ENCODE measurements at places on chromosomes 7 and 10. TPM values are rescaled to one million over a fixed set of nuclear protein-coding genes. Genes with fewer than 3 reads are reported as not detected.

DNA sequence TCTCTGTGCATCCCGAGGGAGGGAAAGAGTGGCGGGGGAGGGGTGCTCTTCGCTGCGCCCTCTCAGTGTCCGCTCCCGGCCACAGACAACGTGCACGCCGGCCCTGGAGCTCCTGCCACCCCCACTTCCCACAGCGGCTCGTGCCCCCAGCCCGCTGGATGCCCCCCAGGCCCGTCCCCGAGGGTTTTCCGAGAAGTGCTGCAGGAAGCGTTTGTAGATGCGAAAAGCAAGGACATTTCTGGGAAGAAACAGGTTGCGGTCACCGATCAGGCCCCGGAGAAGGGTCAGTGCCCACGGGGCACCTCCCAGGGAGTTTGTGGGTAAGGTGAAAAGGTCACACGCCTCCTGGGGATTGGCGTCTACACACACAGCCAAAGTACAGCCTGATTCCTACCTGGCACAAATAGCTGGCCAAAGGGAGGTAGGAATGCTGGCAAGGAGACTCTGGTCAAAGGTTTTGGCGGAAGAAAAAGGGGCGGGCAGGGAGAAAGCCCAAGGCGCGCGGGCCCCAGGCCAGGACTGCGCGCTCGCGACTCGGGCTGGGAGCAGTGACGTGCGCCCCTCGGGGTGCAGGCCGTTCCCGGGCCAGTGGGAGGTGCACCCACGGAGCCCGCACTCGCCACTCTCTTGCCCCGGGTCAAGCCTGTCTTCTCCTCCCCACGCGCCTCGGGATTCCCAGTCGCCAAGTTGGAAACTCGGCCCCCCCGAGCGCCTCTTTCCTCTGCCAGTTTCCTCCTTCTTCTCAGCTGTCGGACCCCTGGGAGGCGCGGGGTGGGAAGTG, 1.5 kb upstream of the NRP1 start:
- DNase-seq, result peak; percentile 41

DNA sequence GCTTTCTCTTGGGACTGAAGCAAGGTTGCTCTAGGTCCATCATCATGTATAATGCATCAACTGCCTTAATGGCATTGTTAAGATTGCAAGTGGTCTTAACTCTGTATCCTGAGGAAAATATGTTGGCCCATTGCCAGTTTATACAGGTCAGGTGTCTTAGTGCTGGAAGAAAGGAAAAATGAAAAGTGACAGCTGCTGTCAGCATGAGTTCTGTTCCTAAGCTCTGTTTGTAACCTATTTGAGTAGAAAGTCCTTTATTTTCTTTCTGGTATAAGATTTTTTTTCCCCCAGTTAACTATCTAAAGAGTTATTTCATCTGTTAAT, 127.2 kb downstream of the SRI start:
- DNase-seq, result no peak

DNA sequence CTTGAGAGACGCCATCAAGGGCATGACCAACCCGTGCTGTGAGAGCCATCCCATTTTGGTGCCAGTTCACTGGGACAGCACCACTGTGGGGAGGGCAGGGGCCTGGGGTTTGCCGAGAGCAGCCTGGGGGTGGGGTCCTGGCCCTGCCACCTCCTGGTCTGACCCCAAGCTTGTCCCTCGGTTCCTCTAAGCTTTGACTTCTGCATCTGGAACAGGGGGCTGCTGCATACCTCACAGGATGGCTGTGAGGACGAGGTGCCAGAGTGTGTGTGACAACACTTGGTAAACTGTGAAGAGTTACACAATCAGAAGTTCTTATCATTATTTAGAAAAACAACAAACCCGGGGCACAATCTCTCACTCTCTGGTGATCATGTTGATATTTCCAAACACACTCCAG, 89.9 kb downstream of the CRTAC1 start:
- no peak for DNase-seq

DNA sequence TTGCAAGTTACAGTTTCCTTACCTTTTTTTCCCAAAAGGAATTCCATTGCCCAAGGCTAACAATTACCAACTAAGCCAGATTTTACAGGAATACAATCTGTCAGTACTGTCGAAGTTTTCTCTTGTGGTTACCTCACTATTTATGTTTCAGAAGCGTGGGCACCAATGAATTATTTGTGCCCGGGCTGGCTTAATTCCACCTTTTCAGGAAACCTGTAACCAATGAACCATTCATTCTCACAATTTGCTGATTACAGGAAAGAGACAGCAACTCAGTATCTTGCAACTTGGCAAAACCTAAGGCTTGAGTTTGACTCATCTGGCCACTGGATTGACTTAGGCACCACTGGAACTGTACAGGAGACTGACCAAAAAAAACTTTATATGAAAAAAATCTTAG, 485.6 kb downstream of the INHBA start:
- no peak for DNase-seq

DNA sequence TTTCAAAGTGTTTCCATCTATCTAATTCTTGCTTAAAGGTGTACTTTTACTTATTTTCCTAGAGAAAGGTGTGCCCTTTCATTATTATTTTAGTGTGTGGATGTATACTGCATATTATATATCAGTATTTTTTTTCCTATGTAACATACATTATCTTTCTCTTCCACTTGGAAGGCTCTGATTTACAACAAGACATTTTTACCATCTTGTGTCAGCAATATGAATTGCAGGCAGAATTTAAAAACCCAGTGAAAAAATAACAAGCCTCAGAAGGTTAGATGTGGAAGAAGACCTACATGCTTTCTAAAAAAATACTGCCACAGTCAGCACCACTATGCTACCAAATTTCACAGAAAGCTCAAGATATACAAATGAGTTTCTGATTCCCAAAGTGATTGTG, 327.7 kb upstream of the STEAP1 start:
- DNase-seq, result no peak

GRCh38 chr7:19677180-19677579, 31.7 kb downstream of the POLR1F start:
- no peak for DNase-seq

- DNase-seq, result no peak
Observed at GRCh38 chr10:47379901-47380300, 4.2 kb downstream of the ZNF488 start.

- DNase-seq, result no peak
Observed at GRCh38 chr7:67821116-67821515, 824.5 kb downstream of the TYW1 start.

GRCh38 chr10:30463944-30464451, 30.0 kb downstream of the MAP3K8 start:
- no peak for DNase-seq

DNA sequence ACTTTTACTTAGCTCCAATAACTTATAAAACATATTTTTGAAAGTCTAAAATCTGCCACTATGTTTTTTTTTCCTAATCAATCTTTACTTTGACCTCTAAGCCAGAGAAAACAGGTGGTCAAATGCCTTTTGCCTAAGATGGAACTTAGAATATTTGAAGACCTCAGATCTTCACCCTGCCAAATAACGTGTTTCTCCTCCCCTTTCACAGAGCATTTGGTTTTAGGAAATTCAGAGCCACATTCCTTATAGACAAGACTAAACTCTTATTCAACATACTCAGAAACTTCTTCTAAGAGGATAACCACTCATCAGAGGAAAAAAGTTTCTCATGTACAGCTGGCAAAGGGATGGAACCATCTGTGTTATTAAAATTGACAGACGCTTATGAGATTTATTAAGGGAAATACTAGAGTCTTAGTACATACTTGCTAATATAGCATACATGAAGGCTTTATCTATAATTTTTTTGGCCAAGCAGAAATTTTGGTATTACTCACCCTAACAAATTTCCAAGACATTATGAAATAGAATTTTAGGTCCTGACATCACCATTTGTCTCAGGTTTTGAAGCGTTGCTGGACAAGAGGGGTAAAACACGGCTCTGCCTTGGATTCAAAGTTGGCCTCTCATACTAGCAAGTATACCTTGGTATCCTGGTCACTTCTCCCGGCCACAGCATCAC, 2.6 kb upstream of the EGFR start:
- no peak for DNase-seq

- no peak for DNase-seq
Observed at GRCh38 chr7:138666385-138666784, 34.8 kb downstream of the SVOPL start.

DNA sequence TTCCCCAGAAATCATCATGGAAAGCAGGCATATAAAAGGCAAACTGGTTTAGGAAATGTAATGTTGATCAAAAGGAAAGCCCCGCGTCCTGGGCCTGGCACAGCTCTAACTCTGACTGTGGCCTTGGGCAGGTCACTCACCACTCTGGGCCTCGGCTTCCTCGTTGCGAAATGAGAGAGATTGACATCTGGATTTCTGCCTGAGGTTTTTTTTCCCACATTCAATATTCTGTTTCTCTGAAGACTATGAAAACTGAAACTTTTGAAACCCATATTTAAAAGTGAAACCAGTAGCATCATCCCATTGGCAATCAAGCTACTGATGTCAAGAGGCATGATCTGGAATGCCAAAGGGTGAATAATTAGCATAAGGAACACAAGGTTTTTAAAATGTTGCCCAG, 369.7 kb upstream of the NPVF start:
- DNase-seq, result no peak

DNA sequence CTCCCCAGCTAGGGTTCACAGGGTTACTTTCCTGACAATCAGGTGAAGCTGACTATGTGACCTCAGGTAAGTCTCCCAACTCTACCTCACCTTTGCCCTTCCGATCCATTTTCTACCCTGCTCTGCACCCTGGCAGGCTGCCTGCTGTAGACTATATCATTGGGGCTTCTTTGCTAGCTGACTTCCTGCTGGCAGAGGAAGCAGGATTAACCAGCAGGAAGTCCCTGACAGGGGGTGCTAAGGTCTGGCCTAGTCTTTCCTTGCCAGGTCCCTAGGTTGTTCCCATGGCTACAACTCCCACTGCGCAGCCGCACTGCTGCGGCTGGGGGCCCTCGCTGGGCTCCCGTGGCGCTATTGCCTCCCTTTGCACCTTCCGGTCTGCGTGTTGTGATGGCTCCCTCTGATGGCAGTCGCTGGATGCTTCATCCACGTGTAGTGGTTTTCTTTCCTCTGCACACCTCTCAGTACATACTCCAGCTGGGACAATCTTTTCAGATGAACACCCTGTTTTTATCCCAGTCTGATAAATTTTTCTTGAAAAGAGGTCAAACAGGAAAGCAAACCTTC, 365.9 kb downstream of the REEP3 start:
- DNase-seq, result no peak

DNA sequence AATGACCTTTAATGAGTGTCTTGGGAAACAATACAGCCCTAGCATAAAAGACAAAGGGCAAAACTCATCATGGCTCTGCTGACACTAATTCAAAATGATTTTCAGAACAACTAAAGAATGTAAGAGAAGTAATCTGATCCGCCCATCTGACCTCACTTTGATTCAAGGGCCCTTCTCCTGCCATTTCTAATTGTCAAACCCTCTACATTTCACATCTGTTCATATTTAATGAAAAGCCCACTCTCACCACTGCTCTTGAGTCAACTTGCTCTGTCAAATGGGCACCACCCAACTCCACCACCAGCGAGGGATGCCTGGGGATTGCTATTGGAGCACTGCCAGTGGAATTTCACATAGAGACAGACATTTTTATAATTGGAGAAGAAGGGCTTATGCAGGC, 639.2 kb downstream of the KCNMA1 start:
- DNase-seq, result no peak

DNA sequence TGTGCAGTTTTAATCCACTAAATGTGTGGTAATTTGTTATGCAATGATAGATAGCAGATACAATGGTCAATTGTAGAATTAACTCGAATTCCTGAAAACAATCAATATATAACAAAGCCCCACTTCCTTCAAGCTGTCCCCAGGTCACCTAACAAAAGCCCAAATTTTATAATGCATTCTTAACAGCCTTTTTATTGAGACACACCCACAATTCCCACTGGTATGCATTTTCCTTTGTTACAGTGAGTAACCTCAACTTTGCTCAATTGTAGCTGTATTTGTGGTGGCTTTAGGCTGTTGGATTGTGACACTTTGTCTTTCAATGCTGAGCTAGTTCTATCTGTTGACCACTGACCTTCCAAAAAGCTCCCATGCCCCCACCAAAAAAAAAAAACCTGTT, 279.8 kb upstream of the CACNA2D1 start:
- no peak for DNase-seq

DNA sequence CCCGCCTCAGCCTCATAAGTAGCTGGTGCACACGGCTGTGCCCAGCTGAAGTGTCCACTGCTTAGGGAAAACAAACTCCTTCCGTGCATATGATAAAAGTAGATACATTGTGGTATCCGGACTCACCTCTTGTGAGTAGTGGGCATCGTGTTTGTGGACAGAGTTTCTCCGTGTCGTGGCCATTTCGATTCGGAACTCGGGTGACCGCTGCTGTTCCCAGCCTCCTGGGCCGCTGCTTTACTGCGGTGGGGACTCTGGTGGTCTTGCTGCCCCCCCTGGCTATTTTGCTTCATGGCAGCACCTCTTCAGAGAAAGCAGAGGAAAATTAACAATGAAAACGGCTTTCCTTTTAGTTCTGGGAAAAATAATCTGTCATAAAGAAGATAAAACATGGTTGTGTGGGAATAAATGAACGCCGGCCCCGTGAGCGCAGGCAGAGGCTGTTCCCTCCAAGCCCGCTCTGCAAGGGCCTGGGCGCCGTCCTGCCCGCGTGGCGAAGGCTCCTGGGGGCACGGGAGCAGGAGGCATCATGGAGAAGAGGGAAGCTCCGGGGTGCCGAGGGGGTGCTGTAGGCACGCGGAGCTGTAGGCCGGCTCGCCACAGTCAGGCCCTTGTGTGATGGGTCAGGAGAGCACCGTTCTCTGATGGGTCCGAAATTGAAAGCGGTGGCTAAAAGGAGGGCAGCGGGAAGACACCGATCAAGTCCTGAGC, 107.4 kb downstream of the ACTR3B start:
- no peak for DNase-seq

DNA sequence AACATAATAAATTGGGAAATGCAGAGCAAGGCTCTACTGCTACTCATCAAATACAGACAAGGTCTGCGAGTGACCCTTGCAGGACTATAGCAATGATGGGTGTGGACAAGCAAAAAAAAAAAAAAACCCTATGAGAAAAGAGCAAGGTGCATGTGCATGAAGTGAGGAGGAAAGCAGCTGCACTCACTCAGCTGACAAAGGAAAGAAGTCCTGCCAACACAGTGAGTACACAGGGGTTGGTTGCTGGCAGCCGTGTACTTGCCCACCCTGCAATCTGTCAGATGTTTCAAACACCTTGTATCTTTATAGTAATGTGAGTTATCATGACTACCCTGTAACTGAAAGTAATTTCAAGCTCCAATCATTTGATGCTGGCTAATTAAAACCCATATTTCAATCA, 20.5 kb downstream of the CHCHD3 start:
- DNase-seq, result no peak

HERC4 gene
- 33.2 TPM for total RNA-seq

HECW1 gene
- not detected for total RNA-seq

ZNF485 gene
- total RNA-seq, result 0.76 TPM

ATOH7 gene
- total RNA-seq, result not detected

TAS2R41 gene
- total RNA-seq, result not detected

OR2A12 gene
- total RNA-seq, result not detected

ADGRA1 gene
- not detected for total RNA-seq

SEPTIN7 gene
- 96.0 TPM for total RNA-seq

GIMAP5 gene
- total RNA-seq, result 255 TPM

LOXL4 gene
- total RNA-seq, result 0.51 TPM

RNLS gene
- total RNA-seq, result 0.39 TPM

PTPN12 gene
- 37.1 TPM for total RNA-seq

Data from dermis microvascular lymphatic vessel endothelial cell (primary cell).